CD4-positive, alpha-beta T cell treated with Interleukin-2 at 100 ng/mL for 4 hours (primary cell): ENCODE measurements at places on chromosomes 16 and 17.

DNA sequence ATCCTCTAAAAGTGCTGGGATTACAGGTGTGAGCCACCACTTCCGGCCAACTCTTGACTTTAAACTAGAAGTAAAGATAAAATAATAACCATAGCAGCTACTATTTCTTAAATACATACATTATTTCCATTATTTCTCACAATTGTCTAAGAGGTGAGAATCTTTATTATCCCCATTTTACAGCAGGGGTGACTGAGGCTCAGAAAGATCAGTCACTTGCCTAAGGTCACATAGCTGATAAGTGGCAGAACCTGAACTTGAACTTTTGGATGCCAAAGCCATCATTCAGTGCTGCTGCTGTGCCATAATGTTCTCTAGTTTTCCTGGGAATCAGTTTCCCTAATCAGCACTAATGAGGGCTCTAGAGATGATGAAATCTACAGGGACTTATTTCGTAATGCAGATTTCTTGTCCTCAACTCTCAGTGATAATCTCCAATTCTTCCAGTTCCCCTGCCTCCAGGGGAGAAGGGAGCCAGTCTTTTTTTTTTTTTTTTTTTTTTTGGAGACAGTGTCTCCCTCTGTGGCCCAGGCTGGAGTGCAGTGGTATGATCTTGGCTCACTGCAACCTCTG is 25.2 kb upstream of the GPRC5B start:
- DNase-seq, result no peak

DNA sequence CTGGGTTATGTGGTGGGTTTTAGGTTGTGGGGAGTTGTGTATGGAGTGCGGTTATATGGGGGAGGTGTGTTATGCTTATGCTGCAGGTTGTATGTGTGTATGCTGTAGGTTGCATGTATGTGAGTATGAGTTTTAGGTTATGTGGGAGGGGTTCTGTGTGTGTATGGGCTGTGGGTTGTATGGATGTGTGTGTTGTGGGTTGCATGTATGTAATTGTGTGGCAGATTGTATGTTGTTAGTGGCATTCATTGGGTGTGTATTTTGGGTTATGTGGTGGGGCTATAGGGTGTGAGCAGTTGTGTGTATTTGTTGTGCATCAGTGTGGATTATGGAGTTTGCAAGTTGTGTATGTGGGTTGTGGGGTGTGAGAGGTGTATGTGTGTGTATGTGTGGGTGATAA is 277.4 kb downstream of the NPIPA8 start:
- DNase-seq, result no peak

DNA sequence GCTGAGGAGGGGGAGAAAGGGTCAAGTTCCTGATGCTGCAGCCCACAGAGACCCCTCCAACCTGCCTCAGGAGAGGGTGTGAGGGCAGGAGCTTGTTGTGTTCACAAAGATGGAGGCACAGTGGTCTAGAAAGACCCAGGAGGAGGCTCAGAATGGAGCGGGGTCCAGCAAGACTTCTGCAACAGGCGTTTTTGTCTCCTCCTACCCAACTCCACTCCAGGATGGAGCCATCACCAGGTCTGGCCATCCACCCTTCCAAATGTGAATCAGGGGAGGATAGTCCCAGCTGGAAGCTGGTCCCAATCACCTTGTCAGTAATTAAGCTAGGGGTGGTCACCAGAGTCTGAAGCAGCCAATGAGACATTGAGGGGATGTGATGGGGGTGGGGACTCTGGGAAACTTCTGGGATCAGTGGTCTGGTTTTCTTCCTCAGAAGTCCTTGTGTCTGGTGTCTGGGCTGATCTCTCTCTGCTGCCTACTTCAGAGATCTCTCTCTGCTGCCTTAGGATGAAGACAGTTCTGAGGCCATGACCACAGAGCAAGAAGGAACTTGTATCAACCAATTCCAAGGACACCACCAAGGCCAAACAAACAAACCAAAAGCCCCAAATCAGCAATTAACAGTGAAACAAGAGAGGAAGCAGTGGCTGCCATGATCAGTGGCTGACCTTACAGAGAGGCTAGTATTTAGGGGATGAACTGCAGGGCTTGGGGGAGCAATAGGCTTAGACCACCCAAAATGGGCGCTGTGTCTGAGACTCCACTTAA is 14.5 kb downstream of the CD300LB start:
- no peak for DNase-seq

- DNase-seq, result no peak
These were observed 15.9 kb downstream of the CDK5R1 start for GRCh38 chr17:32502710-32503109.

GRCh38 chr16:11105038-11105903 is 150.7 kb downstream of the SOCS1 start:
- DNase-seq, result peak; percentile 74

- no peak for DNase-seq
These were observed 499.0 kb downstream of the MAF start for GRCh38 chr16:79101491-79101890.

- no peak for DNase-seq
These were observed 41.5 kb upstream of the GNG13 start for GRCh38 chr16:842061-842476.

- DNase-seq, result peak; percentile 68
These were observed 12.1 kb downstream of the TTLL6 start for GRCh38 chr17:48804936-48805411.

- DNase-seq, result no peak
These were observed 34.9 kb upstream of the CACNG4 start for GRCh38 chr17:66929591-66929990.

DNA sequence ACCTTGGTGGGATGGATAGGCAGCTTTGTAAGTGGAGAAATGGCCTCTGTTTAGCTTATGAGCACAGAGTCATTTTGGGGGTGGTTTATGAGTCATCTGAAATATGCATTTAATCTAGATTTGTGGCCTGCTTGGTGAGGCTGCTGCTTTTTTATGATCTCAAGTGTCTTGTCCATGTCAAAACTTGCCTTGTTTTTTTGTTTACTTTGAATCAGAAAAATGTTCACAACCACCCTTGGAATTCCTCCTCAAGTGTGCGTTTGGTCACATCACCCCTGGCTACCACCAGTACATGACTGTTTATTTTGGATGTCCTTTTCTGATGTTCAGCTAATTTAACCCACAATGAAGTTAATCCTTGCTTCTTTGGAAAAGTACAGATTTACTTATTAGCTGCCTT is 64.6 kb downstream of the FTO start:
- no peak for DNase-seq

GRCh38 chr16:84299734-84300440 is 5.2 kb downstream of the WFDC1 start:
- DNase-seq, result no peak

- no peak for DNase-seq
These were observed 1151.9 kb upstream of the GOT2 start for GRCh38 chr16:59886021-59886420.

DNA sequence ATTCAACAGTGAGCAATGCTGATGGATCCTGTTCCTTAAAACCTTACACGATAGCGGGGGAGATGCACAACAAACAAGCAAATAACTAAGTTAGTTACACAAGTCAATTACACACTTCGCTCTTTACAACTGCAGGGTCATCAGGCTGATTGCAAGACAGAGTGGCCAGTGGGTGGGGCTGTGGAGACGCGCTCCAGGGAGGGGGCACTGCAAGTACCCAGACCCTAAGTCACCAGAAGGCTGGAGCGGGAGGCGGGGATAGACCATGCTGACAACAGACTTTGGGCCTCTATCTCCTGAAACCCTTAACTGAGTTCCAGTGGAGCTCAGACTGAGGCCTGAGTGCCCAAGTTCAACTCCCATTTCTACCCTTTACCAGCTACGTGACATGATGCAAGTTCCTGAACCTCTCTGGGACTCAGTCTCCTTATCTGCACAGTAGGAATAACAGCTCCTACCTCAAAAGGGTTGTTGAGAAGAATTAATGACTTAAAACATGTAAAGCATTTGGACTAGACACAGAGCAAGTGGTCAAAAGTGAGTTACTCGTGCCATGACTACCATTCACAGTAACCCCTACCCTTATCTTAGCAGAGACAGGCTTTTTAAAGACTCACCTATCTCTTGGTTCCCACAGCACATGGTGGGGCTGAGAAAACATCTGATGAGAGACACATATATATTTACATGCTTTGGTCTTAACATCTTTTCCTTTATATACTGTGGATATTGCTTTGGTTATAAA is 10.4 kb downstream of the CPPED1 start:
- no peak for DNase-seq

- no peak for DNase-seq
These were observed 61.2 kb downstream of the CLEC16A start for GRCh38 chr16:11005611-11005975.

- DNase-seq, result no peak
These were observed 46.2 kb upstream of the NOL11 start for GRCh38 chr17:67671493-67671892.

DNA sequence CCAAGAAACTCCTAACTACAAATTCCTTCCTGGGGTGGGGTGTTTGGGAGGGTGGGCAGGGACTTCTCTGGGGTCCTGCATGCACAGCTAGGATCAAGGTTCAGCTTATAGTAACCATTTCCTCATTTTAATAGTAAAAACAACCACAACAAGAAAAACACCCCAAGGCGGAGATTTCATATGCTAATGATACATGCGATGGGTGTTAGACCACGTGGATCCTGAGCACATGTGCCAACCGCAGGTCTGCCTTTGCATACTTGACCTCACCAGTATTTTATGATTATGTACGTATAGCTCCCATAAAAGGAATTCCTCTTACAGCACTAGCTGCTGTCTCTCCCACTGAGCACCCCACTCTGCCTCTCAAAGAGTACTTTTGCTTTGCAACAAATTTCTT is 1.9 kb downstream of the KRTAP4-11 start:
- DNase-seq, result no peak

DNA sequence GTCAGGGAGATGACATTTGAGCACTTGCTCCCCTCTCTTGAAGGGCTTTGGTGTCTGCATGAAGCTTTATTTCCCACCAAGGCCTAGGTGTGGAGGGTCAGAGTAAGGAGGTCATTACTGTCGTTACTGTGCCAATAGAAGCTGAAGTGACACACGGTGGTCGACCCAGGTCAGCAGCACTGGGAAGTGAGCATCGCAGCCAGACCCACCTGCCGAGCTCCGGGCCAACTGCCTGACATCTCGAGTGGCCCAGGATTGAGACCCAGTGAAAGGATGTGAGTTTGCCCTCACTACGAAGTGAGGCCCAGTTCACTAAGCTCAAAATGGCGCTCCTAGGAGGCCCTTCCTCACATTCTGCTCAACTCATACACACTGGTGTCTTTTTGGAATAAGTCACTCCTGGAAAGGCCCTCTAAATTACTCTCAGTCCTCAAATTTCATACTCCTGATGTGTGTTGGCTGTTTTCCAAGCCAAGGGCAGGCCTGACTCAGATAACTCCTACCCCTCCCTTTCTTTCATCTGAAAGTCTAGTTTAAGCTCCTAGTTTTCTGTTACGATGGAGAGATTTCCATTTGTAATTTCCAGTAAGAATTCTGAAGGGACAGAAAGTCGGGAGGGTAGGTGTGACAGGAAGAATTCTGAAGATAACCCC is 200.4 kb downstream of the LGALS9B start:
- no peak for DNase-seq

GRCh38 chr16:77402118-77402517 is 32.7 kb downstream of the ADAMTS18 start:
- DNase-seq, result no peak

GRCh38 chr17:80112471-80113032 is 11.2 kb downstream of the GAA start:
- no peak for DNase-seq

GRCh38 chr16:19524356-19524615 is 544 bp downstream of the CCP110 start:
- no peak for DNase-seq

DNA sequence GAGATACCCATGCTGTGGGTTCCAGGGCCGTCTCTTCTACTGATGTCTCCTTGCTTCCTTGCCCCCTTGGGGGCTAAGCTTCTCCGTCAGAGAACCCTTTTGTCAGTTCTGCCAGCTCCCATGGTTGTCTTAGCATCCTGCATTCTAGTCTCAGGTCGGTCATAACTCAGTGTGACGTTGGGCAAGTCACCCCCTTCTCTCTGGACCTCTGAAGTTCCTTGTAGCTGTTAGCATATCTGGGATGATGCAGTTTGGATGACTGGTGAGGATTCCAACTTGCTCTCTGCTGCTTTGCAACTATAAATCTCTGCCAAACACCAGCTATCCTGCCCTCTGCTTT is 8.9 kb upstream of the MYL4 start:
- DNase-seq, result no peak

DNA sequence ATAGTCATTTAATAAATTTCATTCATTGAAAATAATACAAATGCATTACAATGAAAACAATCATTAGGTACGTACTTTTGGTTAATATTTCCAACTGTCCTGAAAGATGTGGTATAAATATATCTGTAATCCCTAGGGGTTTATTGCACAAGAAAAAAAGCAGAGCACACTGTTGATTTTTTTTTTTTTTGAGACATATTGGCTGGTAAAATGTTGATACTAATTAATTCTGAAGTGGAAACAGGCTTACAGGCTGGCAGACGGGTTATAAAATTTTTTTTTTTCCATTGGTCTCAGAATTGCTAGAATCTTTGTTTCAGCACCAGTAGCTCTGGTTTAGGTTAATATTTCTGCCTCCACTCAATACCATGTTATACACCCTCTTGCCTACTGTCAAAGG is 193.6 kb downstream of the MAP2K6 start:
- DNase-seq, result no peak

DNA sequence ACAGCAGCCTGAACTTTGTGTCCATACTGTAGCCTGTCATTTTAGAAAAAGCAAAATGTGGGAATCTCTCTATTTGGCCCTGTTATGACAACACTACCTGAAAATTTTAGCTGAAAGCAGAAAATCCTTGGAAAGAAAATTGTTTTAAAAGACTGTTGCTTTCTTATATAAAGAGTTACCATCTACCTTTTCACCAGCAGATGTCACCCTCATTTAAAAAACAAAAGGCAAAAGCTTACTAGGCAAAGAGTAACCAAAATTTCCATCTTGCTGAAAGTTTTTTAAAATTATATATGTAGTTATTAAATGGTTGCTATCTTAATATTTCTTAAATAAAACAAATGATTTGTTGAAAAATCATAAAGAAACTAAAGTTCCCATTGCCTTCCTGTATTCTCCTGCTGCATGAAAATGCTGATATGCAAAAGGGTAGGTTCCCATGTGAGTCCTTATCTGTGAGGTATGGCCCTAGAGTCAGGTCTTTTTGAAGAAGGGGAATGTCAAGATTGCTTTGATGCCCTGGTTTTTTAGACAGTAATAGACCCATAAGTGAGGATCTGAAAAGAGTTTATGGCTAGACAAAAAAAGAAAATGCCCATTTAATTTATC is 61.0 kb downstream of the TNRC6C start:
- peak; percentile 43 for DNase-seq
